ENCODE measurements at places on chromosomes 11 and 22.

GRCh38 chr11:34601085-34601444 is 19.8 kb upstream of the EHF start:
- DNase-seq: peak; percentile 61

DNA sequence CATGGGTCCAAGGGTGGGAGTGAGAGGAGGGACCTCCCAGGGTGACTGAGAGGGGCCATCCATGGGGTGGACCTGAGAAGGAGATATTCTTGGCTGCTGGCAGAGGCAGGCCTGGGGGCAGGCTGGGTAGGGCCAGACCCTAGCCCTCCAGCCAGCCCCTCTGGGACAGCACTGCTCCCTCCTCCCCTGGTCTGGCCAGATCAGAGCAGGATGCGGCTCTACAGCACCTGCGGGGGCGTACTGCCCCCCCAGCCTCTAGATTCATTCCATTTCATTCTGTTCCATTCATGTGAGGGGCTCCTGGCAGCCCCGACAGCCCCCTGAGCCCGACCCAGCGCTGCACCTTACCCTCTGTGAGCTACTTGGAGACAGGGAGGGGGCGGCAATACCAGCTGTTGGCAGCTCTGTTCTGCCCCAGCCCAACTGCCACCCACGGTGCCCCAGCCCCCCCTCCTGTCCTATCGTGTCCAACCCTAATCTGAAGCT is 34.3 kb upstream of the MYRF start:
- DNase-seq: no peak

GRCh38 chr22:46040471-46041465 is 63.8 kb upstream of the WNT7B start:
- no peak for DNase-seq

DNA sequence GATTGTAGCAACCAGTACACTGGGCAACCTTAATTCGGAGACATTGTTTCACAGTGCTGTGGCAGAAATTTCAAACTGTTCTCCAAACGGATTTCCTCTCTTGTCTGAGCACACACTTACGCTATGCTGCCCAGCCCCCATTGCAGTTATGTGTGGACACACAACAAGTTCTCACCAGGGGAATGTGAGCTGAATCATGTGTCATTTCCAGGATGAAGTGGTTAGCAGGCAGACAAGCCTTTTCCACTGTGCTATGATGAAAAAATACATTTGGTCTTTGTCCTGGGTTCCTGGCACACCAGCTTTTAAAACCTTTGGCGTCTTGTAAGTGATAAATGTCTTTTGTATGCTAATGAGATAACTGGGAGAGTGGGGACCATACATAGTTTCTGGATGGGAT is 46.9 kb upstream of the SYT9 start:
- DNase-seq: no peak

DNA sequence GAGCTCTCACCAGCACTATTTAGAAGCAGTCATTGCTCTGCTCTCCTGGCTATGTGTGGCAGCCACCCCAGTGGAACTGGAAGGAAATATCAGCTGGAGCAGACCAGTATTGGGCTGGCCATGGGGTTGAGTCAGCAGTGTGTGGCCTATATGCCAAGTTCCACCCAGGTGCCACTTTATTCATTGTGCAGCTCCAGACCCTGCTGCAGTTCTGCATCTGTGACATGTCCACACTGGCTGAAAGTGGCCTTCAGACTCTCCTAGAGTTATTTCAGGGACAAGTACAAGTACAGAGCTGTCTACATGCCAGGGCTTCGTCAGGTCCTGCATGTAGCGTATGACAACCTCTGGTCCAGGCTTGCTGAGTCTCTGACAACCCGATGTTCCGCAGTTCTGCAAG is 55.2 kb downstream of the CABIN1 start:
- no peak for DNase-seq

DNA sequence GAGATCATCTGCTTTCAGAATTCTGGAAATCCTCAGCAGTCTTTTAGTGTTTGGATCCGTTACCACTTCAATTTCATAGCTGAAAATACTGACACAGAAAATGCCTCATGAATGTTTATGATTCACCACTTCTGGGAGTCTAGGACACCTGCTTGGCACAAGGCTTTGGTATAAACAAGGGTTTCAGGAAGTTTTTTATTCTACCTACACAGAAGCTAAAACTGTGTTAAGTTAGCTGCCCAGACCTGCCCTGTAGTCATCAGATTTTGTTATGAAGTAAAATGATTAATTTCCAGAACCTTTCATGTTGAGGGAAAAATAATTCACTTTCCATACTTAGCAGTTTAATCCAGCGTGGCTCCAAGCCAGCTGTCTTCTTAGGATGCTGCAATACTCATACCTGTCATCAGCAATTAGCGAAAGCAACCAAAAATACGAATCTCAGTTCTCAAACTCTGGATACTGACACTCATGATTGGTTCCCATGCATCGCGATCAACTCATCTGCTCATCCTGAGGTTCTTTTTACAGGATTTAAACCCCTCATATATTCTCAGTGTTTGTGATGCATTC is 458.5 kb upstream of the CCDC90B start:
- DNase-seq: no peak

- DNase-seq: peak; percentile 28
These were observed 700 bp downstream of the TTC17 start for GRCh38 chr11:43359422-43359818.

- DNase-seq: peak; percentile 55
These were observed 747 bp downstream of the NXF1 start for GRCh38 chr11:62804310-62805075.

DNA sequence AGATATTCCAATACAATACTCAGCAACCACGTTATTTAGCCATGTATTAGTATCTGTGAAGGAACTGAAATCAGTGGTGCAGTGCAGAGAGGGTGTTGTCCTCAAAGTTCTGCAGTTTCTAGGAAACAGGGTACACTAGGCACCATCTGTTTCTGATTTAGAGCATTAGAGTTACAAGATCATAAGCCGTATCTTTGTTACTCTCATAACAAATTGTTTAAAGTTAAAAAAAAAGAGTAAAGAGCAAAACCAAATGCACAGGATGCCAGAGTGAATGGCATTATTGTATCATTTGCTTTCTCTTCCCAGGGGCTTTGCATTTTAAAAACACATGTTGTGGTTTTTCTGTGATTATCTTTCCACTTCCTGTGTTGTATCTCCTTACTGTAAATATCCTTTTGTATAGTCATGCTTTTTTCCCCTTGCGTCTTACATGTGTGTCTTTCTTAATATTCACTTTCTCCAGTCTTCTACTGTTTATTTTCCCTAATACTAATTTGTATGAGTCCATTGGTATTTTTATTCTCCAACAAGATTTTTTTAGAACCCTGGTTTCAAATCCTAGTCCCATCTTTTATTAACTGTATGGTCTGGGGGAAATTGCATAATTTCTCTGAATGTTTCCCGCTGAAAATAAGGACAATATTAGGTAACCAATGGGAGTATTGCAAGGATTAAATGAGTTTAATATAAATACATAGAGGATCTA is 15.2 kb upstream of the NUP160 start:
- peak; percentile 92 for DNase-seq

Data from IMR-90 (cell line).